ENCODE measurements at places on chromosomes 3 and 15.

GRCh38 chr3:72803573-72803972 is 44.7 kb downstream of the SHQ1 start:
- DNase-seq, result no peak

GRCh38 chr3:130557336-130558035 is 40.5 kb downstream of the COL6A6 start:
- DNase-seq, result no peak

DNA sequence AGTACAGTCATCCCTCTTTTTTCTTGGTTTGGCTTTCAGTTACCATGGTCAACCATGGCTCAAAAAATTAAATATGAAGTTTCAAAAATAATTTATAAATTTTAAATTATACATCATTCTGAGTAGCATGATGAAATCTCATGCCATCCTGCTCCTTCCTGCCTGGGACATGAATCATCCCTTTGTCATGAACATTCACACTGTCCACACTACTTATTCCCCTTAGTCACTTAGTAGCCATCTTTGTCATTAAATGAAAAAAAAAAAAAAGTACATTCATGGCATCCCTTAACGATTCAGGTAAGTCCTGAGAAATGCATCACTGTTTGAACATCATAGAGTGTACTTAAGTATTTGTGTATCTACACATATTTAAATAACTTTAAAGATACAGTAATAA is 1046.3 kb downstream of the ROBO2 start:
- DNase-seq, result no peak

DNA sequence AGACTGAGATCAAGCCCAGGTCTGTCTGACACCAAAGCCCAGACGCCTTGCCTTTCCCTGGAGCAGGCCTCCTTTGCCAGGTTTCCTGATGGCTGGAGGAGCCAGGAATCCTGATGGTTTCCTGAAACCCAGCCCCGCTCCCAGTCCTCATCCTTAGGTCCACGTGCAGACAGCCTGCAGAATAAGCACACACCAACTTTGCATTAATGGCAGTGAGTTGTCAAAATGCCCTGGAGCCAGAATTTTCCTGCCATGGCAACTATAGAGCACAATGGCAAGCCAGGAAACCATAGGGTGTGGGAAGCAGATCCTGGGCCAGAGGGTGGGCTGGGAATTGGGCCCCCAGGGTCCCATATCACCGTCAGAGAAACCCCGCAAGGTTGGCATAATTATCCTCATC is 67.4 kb upstream of the HRH1 start:
- DNase-seq, result no peak

DNA sequence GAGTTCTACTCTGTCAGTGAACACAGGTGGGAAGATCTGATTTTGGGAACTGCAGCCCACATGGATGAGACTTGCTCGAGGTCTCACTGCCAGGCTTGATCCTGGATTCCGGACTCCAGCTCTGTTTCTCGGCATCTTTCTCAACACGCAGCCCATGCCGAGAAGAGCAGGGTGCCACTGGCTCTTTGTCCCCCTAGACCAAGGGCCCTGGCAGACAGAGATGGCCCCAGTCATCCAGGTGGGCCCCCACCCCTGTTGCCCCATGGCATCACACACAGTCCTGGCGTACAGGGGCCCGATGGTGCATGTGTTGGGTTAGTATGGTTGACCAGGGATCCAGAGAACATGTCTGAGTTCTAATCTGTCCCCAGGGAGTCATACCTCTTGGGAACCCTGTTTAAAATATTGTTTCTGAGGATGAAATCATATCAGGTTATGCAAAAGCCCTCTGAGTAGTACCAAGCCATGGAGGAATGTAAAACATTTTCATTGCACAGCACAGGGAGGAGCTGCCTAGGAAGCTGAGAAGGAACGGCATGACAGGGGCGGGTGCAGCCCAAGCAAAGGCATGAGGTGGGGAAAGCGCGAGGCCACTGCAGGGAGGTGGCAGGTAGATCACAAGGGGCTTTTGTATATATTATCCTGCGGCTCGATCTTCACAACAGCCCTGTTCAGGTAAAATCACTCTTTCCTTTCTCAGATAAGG is 320.6 kb downstream of the UACA start:
- DNase-seq, result no peak

DNA sequence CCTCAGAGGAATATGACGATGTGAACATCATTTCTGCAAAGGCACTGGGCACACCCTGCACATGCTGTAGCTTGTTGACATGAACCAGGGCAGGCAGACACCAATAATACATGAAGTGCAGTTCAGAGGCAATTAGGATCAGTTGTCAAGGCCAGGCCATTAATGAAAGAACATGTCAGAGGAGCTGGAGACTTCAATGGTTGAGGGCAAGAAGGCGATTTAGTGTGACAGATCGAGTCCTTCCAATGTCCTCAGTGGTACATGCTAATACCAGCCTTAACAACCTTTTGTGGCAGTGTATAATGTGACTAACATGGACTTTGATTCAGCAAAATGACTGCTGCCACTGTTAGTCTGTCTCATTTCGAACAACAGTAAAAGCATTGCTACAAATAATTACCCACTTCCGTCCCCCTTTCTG is 205.2 kb upstream of the NANOGP8 start:
- peak; percentile 2 for DNase-seq

DNA sequence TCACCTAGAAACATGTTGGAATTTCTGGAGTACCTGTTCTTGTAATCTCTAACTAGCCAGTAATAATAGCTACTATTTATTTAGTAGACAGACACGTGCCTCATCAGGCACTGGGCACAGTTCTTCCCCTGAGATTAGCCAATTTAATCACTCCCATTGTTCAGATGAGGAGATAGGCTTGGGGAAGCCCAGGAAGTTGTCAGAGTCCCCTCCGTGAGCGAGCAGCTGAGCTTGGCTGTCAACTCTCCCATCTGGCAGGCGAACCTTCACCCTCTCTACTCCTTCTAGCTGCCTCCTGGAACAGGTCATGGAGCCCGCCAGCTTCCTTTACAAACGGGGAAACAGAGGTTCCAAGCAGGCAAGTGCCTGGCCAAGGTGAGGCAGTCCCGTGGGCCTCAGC is 31.1 kb upstream of the FGD5 start:
- peak; percentile 19 for DNase-seq

GRCh38 chr15:56371495-56372147 is 6.4 kb downstream of the TEX9 start:
- DNase-seq, result no peak

DNA sequence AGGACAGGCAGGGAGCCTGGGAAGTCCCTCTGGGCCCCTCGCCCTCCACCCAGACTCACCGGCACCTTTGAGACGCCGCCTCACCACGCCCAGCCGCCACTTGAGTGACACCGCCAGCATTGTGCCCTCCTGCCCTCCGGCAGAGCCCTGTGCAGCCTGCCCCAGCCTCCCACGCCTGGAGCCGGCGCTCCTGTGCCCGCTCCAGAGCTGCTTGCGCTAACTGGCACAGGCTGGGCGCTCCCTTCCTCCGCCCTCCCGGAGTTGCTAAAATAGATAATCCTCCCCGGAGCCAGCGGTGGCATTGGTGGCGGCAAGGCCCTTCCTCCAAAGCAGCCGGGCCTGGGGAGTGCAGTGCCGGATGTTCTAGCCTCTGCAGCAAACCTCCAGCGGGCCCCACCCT is 15.7 kb upstream of the GRIP2 start:
- DNase-seq, result no peak

- no peak for DNase-seq
Measured at GRCh38 chr3:51966922-51967383, 301 bp downstream of the PCBP4 start.

- DNase-seq, result no peak
Measured at GRCh38 chr15:63181648-63182047, 7.8 kb upstream of the RAB8B start.

GRCh38 chr15:64597477-64597822 is 137.1 kb downstream of the ZNF609 start:
- DNase-seq, result no peak

DNA sequence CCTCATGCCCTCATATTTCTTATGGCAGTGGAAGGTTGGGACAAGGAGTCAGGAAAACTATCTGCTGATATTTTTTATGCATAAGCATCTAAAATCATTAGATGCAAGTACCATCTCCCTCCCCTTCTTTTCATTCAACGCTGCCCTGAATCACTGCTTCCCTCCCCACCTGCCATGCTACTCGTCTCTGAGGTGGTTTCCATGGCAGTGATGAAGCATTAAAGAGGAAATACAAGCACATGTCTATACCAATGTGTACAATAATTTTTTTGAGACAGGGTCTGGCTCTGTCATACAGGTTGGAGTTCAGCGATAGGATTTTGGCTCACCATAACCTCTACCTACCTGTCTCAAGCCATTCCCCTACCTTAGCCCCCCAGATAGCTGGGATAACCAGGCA is 67.5 kb upstream of the SETMAR start:
- DNase-seq, result no peak

GRCh38 chr3:17707813-17708543 is 34.5 kb downstream of the TBC1D5 start:
- no peak for DNase-seq

- DNase-seq, result no peak
Measured at GRCh38 chr3:120244834-120245225, 40.2 kb downstream of the GPR156 start.

DNA sequence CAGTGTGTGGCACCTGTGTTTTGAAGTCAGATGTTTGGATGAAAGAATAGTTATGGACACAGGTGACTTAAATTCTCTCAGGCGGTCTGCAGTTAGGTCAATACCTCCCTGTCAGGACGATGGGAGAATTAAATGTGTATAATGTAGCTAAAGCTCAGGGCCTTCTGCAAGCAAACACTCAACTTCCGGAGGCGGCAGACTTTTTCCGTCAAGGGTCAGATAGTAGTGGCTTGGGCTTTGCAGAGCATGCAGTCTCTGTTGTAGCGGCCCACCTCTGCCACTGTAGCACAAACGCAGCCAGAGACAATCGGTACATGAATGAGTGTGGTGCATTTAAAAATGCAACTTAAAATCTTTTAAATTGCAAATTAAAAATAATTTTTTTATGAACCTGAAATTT is 47.4 kb downstream of the CMTM8 start:
- no peak for DNase-seq

- no peak for DNase-seq
Measured at GRCh38 chr3:153572165-153572564, 410.1 kb downstream of the RAP2B start.

GRCh38 chr15:35118960-35119359 is 33.9 kb upstream of the NANOGP8 start:
- no peak for DNase-seq

GRCh38 chr3:8825153-8825825 is 55.9 kb upstream of the OXTR start:
- no peak for DNase-seq

DNA sequence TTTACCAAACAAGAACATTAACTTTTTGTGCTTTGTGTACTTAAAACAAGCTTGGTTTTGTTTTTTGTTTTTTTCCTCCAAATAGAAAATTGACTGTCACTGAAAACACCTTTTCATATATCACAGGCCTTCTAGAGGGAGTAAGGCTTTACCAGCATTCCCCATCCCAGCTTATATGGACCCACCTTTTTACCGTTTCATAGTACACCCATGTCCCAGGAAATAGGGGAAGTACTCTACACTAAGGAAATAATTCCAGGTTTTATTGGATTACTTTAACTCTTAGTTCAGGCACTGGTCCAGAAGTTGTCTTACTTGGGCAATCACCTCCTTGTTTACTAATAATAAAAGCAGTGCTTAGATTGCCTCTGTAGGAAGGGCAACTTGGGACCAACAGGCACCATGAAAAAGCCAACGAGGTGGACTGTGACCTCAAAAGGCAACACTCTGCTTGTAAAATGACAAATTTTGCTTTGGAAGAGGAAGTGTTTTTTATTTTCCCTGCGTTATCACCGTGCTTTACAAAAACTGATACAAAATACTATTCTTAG is 26.2 kb downstream of the HMG20A start:
- DNase-seq, result no peak

DNA sequence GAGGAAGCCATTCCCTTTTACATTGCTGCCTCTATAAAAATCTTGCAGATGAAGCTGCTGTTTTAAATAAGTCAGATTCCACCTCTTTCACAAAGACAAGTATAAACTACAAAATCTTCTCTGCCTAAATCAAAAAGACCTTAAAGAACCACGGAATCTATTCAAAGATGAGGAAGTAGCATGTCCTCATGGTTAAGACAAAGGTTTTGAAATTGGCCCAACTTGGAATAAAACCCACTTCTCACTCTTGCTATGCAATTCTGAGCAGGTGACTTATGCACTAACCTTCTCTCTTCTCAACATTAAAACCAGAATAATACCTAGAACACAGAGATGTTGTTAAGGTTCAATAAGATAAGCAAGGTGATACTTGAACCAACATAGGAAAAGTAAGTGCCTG is 97.6 kb downstream of the FOXP1 start:
- no peak for DNase-seq

- DNase-seq, result no peak
Measured at GRCh38 chr15:47504624-47505256, 212.6 kb upstream of the SEMA6D start.

DNA sequence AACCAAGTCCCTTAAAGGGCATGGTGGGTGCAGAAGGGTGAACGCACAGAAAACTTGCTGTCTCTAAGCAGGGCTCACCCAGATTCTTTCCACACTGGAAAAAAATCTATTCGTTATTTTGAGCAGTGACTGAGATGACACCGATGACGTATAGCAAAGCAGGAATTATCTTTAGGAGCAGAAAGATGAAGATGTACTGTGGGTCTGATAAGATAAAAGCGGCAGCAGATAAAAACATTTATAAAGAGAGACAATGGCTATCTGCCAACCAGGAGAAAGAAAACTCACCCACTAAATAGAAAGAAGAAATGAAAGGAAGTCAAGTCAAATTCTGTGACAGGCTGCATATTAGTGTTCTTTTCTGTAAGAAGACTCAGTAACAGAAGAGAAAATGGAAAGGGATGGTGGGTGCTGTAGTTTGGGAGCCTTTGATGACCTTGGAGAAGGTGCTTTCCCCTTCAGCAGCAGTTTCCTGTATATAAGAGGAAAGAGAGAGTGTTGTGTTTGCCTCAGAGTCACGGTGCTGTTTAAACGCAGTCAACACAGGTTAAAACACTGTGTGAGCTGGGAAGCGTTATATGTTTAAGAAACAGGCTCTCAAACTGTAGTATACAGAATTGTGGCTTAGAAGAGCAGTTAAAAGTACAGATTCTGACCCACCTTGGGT is 111.6 kb downstream of the AQP9 start:
- no peak for DNase-seq

DNA sequence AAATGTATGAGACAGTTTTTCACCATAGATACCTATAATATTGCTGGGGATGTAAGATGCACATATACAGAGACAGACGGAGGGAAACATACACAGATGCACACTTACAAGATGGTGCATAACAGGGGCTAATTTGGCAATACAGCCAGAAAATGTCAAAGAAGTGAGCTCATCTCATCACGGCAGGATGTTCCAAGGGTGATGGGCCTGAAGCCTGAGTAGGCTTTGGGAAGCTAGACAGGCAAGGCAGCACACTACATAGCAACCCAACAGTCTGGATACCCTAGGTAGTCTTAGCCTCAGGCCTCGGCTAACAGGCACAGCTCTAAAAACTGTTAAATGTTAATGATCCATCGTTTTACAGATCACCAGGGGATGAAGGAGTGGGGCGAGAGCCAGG is 148.5 kb downstream of the OSBPL10 start:
- no peak for DNase-seq

- no peak for DNase-seq
Measured at GRCh38 chr3:4474683-4475490, 7.8 kb upstream of the SUMF1 start.

All from NCI-H1105 treated with DMSO at 0.1 percent for 48 hours (cell line).